Hematopoietic multipotent progenitor cell treated with erythropoietin and hydrocortisone succinate and interleukin-3 and kit ligand, for 17 days (in vitro differentiated cells): ENCODE measurements at places on chromosomes 4 and X.

DNA sequence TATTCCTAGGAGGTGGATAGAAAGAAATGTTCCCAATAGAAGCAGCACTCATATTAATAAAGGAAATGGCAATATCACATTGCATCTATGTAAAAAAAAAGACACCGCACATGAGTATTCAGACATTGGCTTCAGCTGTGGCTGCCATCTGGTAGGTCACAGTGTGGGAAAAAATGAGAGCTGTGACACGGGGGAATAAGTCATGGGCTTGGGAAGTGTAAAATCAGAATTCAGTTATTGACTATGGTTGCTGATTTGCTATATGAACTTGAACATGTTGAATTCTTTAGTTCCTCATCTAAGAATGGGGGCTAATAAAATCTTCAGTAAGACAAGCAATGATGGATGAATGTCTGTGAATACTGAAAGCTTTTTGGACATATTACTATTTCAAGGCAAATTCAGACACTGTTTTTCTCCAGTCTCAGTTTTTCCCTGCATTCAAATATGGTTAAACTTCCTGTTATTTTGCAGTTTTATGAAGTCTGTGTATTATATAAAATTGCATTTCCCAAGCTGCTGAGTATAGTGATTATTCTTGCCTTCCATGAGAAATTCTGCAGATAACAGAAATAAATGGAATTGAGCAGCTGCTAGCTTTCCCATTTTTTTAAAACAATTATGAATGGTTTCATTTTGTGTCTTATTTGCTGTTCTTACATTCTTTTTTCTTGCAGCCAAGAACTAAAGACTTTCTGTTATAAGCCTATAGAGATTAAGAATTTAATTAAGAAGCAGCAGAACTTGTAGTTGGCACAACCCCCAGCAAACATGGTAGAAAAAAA lies 221.0 kb downstream of the ANKRD50 start:
- DNase-seq: no peak

DNA sequence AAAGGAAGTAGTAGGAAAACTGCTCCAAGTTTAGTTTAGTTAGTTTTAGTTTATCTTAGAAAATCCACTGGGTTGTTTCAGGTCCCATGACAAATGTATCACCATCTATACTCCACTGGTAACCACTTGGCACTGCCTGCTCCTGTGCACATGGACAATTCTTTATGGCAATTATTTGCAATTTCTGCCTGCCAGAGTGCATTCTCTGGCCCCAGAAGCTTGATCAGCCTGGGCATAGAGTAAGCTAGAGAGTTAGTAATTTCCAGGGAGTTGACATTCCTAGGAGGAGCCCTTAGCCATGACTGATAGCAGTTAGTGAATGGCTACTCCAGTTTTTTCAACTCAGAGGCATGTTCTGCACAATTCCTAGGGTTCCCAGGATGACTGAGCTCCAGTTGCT lies 203.2 kb upstream of the FGF13 start:
- DNase-seq: no peak

DNA sequence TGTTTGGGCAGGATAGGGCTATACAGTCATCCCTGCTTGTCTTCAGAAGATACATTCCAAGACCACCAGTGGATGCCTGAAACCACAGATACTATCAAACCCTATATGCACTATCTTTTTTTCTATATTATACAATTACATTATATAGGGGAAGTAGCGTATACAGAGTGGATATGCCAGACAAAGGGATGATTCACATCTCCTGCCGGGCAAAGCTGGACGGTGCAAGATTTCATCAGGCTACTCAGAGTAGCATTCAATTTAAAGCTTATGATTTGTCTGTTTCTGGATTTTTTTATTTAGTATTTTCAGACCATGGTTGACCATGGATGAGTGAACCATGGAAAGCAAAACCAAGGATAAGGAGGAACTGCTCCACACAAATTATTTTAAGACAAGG lies 7.0 kb upstream of the AMTN start:
- no peak for DNase-seq

DNA sequence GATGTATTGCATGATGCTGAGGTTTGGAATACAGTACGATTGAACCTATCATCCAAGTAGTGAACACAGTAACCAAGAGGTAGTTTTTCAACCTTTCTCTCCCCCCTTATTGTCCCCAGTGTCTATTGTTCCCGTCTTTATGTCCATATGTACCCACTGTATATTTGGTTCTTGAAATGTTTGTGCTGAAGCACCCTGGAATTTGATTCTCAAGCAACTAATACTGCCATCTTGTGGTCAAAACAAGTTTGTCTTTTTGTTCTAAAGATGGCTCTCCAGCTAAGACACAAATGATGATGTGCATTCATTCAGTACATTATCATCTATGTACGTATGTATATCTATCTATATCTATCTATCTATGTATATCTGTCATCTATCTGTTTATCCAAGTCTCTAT lies 33.5 kb upstream of the DCX start:
- peak; percentile 10 for DNase-seq

GRCh38 chr4:173046144-173046543 lies 122.5 kb upstream of the GALNT7 start:
- no peak for DNase-seq

DNA sequence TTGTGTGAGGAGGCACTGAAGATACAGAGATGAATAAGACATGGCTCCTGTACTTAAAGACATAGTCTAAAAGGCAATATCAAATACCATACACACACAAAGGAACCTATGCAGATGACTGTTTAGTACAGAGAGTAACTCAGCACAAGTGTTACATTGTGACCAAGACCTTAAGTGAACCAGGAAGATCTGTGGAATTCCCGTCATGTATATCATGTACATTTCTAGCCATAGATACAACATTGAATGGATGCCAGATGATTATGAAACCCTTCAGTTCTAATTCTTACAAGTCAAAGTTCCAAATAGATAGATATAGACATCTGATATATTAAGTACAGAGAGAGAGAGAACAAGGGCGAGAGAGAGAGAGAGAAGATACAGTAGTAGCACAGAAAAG lies 73.2 kb downstream of the PAK3 start:
- no peak for DNase-seq

DNA sequence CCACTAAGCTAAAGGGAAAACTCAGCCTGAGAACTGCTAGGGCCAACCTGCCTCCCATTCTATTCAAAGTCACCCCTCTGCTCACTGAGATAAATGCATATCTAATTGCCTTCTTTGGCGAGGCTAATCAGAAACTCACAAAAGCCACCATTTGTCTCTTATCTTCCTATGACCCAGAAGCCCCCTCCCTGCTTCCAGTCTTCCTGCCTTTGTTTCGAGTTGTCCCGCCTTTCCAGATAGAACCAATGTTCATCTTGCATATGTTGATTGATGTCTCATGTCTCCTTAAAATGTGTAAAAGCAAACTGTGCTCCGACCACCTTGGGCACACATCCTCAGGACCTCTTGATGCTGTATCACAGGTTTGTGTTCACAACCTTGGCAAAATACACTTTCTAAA lies 459.8 kb downstream of the FSTL5 start:
- DNase-seq: no peak

- DNase-seq: no peak
These were observed 46.4 kb downstream of the GAB1 start for GRCh38 chr4:143383005-143383574.
